ENCODE measurements at places on chromosomes 2 and 18.

DNA sequence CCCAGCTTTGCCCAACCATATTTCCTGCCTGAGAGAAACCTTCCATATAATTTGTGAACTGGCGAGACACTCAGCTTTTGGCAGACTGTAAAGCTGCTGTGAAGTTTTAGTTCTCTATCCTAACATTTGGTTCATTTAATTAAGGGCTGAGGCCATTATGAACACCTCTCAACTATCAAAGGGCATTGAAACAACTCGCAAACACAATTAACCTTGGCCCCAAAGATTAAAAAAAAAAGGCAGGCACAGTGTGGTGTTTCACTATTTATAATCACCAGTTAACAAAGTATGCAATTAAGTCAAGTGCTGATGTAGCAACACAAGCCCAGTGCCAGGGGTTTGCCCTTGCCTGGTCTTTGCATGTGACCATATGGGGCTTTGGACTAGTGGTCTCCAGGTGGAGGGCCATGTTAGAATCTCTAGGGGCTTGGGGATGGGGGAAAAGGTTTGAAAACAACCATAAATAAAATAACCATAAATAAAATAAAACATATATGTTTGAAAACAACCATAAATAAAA, 297.6 kb upstream of the SKOR2 start:
- no peak for DNase-seq

DNA sequence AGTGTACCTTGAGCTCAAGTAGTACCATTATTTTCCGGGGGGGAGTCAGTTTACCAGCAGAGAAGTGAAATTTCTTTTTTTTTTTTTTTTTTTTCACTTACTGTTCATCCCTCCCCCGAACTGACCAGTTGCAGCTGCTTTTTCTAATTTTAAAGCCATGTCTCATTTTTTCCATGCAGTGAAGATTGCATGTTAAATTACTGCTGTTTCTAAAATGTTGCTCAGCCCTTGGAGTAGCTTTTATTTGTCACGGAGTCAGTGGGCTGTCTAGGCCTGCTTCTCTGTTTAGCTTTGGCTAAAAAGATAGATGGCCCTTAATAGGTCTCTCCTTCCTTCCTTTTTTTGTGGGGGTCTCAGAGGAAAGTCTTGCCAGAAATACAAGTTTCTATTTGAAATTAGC, 70.2 kb downstream of the NGEF start:
- DNase-seq: no peak

DNA sequence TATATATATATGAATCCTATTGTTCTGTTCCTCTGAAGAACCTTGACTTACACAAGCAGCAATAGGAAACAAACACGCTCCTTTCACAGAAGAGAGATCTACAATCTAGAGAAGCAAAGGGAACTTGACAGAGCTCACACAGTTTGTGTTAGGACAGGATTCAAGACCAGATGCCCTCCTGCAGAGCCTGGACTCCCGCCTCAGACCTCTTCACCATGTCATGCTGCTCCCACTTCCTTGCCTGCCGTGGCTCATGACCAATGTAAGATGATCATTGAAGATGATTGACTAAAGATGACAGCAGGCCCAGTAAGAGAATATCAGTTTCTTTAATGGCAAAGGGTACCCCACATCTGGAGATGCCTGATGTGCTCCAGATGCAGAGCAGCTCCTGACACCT, 111.2 kb upstream of the AGAP1 start:
- no peak for DNase-seq

- DNase-seq: no peak
Measured at GRCh38 chr18:79169958-79170555, 100.9 kb downstream of the ATP9B start.

DNA sequence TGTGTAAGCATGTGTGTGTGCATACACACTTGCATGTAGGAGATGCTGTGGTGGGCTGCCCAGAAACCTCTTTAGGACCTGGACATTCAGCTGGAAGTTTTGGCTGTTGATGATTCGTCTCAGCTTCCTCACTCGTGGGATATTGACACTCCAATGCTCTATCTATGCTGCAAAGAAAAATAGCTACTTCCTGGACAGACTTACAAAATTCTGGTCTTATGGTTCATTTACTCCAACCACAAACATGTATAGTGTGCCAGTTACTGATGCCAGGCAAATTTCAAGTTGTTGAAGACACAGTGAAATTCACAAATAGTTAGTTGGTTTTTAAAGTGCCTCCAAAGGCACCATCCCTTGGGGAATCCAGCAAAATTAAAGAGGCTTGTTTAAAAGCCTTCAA, 882.6 kb downstream of the CPS1 start:
- DNase-seq: no peak

GRCh38 chr18:57004366-57005121, 142.3 kb upstream of the BOD1L2 start:
- DNase-seq: no peak
